ENCODE measurements at places on chromosomes 2 and 18. TPM values are rescaled to one million over a fixed set of nuclear protein-coding genes. Genes with fewer than 3 reads are reported as not detected.

DNA sequence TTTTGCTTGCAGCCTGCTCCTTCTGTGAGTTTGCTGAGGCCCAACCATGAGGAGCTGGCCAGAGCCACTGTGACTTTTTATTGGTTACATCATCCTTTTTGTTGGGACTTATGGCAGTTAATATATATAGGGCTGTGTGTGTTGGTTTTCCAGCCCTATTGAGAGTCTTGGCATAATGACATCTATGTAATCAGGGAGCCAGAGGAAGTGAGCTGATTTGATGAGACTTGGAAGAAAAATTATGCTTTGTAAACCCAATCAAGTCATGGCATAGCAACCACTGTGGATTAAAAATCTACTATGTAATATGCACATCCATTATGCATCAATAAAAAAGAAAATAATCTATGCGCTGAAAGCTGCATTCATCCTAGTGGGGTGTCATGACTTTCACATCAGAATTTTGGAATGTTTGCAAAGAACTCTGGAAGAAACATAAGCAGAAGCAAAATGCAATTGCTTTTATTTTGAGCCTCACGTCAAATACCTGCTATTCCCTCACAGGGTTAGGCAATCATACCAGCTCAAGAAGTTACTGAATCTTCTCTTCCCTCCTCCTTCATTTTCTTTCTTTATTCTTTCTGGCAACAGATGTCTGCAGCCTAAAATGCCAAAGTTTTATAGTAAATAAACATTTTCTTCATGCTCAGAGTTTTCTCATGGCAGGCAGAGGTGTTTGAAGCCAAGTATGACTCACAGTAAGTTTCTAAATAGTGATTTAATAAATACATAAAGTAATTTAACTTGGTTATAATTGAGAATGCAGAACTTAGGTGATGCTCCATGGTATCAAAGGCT lies 308.5 kb downstream of the KCNS3 start:
- no peak for DNase-seq

GRCh38 chr2:52940101-52940500 lies 827.5 kb upstream of the CHAC2 start:
- no peak for DNase-seq

DNA sequence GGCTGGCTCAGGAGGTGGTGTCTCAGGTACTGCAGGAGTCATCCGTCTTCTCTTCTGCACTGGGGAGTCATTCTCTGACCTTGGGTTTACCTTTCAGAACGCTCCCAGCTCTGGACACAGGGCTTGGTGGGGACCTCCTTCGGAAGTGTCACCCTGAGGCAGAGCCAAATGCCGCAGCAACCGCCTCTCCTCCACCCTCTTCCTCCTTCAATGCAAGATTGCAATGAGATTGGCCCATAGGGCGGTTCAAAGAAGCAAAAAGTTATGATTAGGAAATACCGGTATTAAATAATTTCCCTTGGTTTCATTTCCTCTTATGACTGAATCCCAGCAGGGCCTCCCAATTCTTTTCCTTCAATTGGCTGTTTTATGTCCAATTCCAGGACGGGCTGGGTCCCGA lies 178.8 kb downstream of the ACKR3 start:
- peak; percentile 26 for DNase-seq

GRCh38 chr18:43777636-43778304 lies 500.5 kb upstream of the SYT4 start:
- DNase-seq = no peak

- no peak for DNase-seq
These were observed 392.4 kb downstream of the ALK start for GRCh38 chr2:29528891-29529520.

- DNase-seq = no peak
These were observed 294.2 kb upstream of the SKOR2 start for GRCh38 chr18:47545613-47546012.

GRCh38 chr2:208049441-208049840 lies 24.1 kb upstream of the PLEKHM3 start:
- no peak for DNase-seq

GRCh38 chr2:86499326-86499725 lies 58.2 kb downstream of the KDM3A start:
- DNase-seq = no peak

DNA sequence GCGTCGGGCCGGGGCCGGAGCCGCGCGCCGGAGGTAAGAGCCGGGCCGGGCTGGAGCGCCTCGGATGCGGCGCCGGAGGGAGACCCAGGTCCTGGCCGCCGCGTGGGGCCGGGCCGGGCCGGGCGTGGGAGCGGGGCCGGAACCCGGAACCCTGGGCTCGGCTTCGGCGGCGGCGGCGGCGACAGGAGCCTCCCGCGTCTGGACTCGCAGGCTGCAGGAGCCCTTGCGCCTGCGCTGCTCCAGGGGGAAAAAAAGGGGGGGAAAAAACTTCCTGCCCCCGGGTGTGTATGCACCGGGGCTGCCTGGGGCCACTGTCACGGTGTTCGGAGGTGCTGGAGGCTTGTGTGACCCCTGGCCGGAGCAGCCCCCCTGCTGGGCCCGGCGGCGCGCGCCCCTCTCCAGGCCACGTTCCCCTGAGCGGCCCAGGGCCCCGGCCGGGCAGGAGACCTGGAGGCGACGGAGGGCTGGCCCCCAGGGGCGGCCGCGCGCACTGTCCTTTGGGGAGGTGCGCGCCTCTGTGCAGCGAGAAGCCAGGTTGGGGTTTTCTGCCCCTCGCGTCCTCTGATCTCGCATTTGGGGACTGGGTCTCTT lies 864 bp downstream of the KLHL29 start:
- DNase-seq = no peak

GRCh38 chr2:60353406-60353800 lies 200.1 kb downstream of the BCL11A start:
- no peak for DNase-seq

DNA sequence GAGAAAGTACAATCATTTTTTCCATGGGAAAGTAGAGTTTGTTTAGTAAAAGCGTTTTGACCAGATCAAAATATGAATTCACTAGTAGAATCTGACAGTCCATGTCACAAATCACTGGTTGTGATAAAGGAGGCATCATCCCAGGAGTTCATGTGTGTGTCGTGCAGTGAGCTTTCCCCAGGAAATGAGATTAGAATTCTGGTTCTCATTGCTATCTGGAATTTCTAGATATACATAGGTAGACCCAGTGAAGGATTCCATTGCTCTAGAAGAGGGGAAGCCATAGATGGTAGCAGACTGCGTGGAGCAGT lies 206.6 kb downstream of the NCK2 start:
- DNase-seq = no peak

DNA sequence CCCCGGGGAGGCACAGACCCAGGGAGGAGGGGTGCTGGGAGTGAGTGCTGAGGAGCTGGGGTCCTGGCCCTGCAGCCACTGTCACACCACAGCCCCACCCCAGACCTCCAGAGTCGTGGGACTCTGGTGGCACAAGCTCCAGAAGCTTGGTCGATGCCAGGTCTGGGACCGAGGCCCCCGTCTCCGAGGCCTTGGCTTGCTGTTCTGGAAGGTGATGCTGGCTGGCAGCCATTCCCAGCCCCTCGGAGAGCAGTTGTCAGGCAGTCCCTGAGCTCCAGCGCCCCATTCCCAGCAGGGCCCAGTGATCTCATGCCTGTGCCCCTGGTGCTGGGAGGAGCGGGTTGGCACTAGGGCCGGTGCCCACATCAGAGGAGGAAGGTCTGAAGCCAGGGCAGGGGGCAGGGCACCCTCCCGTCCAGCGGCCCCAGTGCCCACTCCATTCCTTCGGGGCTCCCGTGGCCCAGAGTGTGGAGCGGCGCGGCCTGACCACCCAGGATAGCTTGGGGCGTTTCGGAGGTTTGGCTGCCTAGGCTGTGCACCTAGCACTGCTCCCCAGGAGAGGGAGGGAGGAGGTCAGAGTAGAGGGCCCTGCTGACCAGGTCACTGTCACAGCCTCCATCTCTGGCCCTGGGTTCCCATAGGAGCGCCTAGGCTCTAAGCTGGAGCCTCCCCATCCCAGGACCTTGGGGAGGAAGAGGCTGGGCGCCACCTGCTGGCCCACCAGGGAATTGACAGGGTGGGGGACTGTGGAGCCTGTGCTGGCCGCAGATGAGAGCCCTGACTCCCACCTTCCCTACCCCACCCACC lies 16.8 kb upstream of the ALPI start:
- DNase-seq = no peak

- DNase-seq = no peak
These were observed 169.4 kb downstream of the DNAH7 start for GRCh38 chr2:195899226-195899625.

GRCh38 chr2:220847589-220847988 lies 724.5 kb downstream of the EPHA4 start:
- DNase-seq = no peak

- DNase-seq = no peak
These were observed 147.7 kb upstream of the RAB12 start for GRCh38 chr18:8461544-8461943.

GRCh38 chr2:62217970-62218369 lies 22.1 kb downstream of the B3GNT2 start:
- DNase-seq = no peak

- no peak for DNase-seq
These were observed 31.2 kb downstream of the STAMBP start for GRCh38 chr2:73859721-73860586.

DNA sequence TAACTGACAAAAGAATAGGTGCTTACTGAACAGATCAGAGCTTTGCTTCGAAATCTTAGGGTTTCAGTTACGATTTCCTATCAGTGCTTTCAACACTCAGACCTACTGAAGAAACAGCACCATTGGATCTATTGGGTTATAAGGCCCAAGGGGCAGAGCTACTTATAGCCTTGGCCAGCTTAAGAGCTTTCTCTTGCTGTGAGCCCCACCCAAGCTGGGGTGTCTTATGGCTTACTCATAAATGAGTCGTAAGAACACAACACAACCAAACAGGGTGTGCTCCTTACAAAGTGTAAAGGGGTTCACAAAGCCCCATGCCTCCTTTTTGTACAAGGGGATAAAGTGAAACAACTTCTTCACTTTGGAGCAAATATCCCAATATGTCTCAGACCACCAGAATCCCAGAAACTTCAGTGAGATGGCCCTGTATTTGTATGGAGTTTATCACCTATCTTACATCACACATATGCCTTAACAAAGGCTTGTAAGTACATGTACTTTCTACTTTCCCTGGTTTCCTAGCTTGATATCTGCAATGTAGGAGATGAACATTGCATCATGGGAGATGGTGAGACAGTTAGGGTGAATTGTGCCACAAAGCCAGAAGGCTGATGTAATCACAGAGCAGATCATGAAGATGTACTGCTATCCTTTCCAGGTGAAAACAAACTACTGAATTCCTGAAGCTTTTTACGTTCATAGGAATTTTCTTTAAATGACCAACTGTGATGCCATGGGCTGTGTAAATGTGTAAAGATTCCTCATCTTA lies 115.5 kb upstream of the GLI2 start:
- no peak for DNase-seq

DNA sequence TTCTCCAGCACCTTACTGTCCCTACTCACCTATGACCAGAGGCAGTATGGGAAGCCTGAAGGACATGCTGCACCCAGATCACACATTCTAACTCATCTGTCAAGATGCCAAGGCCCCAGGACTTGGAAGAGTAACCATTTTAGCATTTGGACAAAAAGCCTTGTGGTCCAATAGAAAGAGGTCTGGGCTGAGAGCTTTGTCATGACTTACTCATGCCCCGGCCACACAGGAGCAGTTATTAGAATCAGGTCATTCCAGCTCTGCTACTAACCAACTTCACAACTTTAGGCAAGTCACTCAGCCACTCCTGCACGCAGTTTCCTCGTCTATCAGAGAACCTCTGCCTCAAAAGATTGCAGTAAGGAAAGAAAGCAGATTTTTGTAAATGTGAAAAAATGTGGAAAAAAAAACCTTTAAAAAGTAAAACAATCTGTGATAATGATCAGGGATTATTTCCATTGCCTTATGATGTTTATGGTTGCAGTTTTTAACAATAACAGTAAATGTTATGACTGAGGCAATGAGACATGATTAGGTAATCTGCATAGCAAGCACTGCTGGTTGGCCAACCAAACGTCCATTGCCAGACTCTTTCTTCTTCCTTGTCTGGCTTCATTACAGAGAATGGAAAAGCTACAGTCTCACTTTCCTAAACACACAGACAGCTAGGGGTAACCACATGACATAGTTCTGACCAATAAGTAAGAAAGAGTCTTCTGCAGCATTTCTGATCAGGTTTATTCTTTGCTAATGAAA lies 255.4 kb upstream of the CHAC2 start:
- DNase-seq = no peak

DNA sequence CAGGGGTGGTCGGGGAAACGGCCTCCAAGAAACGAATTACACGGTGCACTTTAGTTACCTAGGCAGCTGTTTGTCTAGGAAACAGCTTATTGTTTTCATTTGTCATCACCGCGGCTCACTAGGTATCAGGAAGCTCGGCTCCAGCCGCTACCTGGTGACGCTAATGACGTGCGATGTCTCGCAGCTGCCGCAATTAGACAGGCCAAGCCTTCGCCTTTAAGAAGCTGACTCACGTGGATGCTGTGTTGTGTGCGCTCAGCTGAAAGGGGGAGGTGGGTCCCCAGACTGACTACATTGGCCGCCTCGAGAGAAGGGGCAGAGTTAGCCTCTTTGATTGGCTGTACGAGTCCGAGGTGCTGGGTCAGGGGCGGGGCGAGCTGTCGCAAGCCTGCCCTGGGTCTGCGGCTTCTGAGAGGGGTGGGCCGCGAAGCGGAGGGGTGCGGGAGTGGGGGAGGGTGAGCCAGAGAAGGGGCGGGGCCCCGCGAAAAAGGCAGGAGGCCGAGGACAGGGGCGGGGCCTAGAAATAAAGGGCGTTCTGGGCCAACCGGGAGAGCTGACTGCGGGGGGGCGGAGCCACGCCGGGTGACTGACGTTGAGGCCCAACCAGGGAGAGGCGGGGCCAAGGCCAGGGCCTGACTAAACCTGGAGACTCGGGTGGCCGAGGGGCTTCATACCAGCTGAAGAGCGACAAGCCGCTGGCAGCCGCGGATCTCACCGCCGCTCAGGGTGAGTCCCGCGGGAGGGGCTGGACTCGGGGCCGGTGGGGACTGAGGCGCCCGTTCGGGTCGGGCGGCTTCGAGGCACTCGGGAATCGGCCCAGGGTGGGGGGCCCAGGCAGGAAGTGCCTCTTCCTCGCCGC lies at the start of gene YPEL5:
TSS of gene YPEL5 (plus strand) at position 671 of the 859 bp plus-strand sequence. CDS start 9,645 bp downstream, outside the sequence.
- peak; percentile 97 for DNase-seq

Gene GALNT3
- 1.0 TPM for total RNA-seq

Gene STON1
- total RNA-seq = 37.3 TPM

Gene CNRIP1
- total RNA-seq = 38.2 TPM

Gene ACVR1C
- total RNA-seq = 9.4 TPM

Gene PPP1R1C
- 0.87 TPM for total RNA-seq

Gene IL1F10
- not detected for total RNA-seq

Gene GALNT14
- total RNA-seq = 0.78 TPM

Gene UPP2
- total RNA-seq = not detected

All from tibial nerve (tissue), 4 donors.